ENCODE measurements at places on chromosomes 5 and 9. TPM values are rescaled to one million over a fixed set of nuclear protein-coding genes. Genes with fewer than 3 reads are reported as not detected.
A peak's percentile ranks its signal among the peaks of the same experiment; 100 is the strongest.

PJA2 gene
- polyA plus RNA-seq, result 33.9 TPM

PCDHA1 gene
- not detected for polyA plus RNA-seq

PCDHB14 gene
- polyA plus RNA-seq, result not detected

OLFML2A gene
- not detected for polyA plus RNA-seq

AK8 gene
- polyA plus RNA-seq, result not detected

LCN10 gene
- 0.16 TPM for polyA plus RNA-seq

TRIM32 gene
- polyA plus RNA-seq, result 3.6 TPM

SHLD3 gene
- polyA plus RNA-seq, result 8.6 TPM

TMEM252 gene
- polyA plus RNA-seq, result not detected

OR13C5 gene
- polyA plus RNA-seq, result not detected

N4BP3 gene
- polyA plus RNA-seq, result 4.7 TPM

PHYHD1 gene
- polyA plus RNA-seq, result 0.91 TPM

ZNF454 gene
- polyA plus RNA-seq, result not detected

RMRP gene
- polyA plus RNA-seq, result 968 TPM

DNA sequence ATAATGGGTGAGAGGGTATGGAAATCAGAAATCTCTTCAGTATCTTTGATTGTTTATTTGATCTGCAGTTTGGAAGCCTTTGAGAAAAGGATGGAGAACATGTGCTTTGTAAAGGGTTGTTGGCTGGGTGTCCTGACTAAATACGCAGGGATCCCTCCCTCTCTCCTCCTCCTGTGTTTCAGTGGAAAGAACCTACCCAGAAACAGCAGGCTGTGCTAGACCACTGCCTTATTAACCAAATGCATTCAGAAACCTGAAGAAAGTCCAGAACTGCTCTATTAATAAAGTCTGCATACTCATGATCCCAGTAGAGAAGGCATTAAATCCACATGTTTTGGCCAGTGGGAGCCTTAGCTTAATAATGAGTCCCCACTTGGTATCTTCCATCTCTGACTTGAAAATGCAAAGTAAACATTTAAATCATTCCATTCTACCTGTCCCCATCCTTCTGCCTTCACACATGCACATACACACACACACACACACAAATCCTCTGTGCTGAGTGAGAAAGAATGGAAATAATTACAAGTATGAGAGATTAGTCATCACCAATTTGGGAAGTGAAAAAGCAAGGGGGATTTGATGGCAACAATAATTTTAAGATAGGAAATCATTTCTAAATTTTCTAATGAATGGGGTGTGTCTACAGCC, 10.0 kb upstream of the LECT2 start:
- DNase-seq, result no peak

- no peak for DNase-seq
Measured at GRCh38 chr9:130670644-130671043, 6.2 kb downstream of the PRDM12 start.

DNA sequence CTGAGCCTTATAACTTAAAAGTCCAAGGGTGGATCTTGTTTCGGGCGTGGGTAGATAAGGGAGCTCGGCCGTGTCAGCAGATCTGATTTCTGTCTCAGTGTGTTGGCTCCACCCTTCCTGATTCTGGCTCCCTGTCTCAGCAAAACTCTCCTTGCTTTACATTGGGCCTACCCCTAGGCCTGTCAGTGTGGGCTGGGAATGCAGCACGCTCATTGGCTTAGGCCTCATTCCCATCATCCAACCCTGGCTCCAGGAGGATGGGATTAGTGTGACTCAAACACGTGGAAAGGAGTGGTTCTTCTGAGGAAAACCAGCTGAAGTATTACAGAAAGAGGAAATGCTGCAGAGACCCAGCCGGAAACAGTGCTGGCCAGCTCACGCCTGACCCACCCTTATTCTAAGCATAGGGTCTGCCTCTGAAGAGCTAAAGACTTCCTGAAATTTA, 59.9 kb downstream of the ZFAND5 start:
- DNase-seq, result peak; percentile 16

DNA sequence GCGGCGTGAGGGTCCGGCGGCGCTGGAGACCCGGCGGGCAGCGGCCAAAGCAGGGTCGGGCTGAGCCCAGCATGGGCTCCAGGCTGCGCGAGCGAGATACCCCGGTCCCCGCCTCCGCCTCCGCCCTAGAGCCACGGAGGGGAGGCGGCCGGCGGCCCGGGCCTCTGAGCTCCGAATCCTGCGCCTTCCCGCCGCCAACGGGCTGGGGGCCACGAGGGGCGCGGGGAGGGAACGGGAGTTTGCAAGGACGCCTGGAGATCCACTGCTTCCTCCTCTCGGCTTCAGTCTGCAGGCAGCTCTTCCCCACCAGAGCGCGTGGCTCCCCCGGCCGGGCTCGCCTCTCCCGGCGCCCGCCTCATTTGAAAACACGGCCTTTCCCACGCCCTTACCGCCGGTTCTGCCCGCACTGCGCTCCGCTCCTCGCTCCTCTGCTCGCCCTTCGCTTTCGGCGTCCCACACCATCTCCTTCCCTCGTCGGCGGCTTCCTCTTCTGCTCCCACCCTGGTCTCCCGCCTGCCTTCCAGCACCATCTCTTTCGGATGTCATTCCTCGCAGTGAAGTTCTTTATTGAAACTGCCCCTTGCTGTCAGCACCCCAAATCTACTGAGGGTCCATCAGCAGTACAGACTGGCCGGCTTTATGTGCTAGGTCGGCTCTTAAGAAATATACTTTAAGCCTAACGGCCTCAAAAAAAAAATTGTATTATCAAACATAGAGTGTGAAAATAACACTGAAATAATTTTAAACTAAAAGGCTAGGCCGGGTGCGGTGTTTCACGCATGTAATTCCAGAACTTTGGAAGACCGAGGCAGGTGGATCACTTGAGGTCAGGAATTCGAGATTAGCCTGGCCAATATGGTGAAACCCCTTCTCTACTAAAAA, 105.0 kb upstream of the FAM120A start:
- no peak for DNase-seq

DNA sequence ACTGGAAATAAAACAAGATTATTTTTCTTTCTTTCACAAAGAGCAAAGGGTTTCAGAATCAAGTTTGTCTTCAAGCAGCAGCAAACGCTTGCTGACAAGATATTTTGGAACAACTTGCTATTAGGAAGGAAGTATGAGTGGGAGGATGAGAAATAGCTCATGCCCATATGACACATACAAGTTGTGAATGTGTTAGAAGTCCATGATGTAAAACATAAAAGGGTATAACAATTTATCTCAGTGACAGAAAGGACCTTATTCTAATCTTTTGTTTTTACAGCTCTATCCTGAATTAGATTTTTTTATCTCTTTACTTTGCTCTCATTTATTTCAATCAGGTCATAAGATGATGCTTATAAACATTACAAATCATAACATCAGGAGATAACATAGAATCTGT, 516.6 kb upstream of the MEF2C start:
- no peak for DNase-seq

- DNase-seq, result no peak
Measured at GRCh38 chr5:18797222-18797621, 1163.0 kb downstream of the TAF11L14 start.

- no peak for DNase-seq
Measured at GRCh38 chr5:178293815-178294214, 61.2 kb upstream of the PHYKPL start.

DNA sequence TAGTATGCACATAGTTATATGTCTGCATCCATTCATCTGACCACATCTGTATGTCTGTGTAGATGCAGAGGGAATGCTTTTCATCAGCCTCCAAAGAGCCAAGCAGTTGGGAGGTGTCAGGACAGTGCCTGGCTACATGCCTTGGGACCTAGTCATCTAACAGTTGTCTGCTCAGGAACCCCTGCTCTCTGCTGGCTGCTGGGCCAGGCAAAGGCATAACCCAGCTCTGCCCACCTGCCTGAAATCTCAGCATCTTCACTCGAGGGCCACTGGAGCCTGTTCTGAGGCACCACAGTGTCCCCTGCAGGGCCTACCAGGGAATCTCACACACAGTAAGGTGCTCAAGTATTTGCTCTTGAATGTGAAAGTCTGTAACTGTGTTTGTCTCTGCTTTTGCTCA, 3.7 kb downstream of the C9orf50 start:
- peak; percentile 39 for DNase-seq

- no peak for DNase-seq
Measured at GRCh38 chr9:89351584-89352300, 33.4 kb downstream of the SECISBP2 start.

GRCh38 chr5:107557051-107557658, 113.6 kb downstream of the EFNA5 start:
- no peak for DNase-seq

GRCh38 chr5:14881826-14882225, 10.2 kb upstream of the ANKH start:
- no peak for DNase-seq

GRCh38 chr5:107359916-107360234, 310.9 kb downstream of the EFNA5 start:
- DNase-seq, result peak; percentile 1

- no peak for DNase-seq
Measured at GRCh38 chr9:87944682-87945081, 26.9 kb downstream of the SPATA31C1 start.

GRCh38 chr5:136062366-136063274, 33.8 kb downstream of the TGFBI start:
- DNase-seq, result peak; percentile 74

DNA sequence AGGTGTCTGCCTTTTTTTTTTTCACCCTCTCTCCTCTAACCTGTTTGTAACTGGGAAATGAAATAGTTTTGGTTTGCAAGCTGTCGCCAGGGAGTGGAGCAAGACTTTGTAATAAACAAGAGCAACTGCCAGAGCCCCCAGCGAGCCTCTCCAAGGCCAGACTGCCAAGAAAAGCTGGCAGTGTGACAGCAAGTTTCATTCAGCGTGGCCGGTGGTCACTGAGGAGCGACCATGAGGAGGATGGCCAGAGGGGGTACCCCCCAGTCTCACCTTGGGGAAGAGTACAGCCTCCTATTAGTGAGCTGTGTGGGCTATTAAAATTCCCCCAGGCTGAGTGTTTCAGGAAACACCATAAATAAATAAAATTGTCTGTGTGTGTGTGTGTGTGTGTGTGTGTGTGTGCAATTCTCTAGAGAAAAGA, 49.9 kb downstream of the ZFAND5 start:
- DNase-seq, result no peak

DNA sequence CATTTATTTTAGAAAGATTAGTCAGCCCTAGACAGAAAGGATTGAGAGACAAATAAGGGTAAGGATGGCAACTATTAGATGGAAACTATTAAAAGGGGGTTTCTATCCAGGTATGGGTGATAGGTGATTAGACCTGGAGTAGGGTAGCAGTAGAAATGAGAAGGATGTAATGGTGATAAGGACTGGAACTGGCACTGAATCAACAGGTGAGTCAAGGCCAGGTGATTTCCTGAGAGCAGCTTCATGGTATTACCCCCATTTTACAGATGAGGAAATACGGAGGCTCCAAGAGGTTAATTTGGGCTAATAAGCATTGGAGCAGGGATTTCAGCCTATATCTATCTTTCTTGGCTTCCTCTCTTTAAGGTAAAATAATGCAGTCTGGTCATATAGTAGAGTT, 55.7 kb downstream of the CAST start:
- DNase-seq, result no peak

DNA sequence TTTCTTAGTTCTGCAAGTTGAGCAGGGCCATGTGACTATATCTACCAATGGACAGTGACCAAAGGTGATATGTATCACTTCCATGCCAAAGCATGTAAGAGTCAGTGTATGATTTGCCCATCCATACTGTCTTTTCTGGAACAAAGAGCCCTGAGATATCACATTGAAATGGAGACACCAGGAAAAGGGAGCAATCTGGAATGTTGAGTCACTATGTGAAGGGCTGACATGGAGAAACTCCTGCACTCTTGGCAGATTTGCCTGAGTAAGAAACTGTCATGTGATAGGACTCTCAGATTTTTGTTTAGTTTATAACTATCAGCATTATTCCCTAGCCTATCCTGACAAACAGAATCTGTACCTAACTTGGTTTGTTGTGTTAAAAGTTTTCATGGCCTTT, 29.8 kb upstream of the TMEM161B start:
- DNase-seq, result no peak

DNA sequence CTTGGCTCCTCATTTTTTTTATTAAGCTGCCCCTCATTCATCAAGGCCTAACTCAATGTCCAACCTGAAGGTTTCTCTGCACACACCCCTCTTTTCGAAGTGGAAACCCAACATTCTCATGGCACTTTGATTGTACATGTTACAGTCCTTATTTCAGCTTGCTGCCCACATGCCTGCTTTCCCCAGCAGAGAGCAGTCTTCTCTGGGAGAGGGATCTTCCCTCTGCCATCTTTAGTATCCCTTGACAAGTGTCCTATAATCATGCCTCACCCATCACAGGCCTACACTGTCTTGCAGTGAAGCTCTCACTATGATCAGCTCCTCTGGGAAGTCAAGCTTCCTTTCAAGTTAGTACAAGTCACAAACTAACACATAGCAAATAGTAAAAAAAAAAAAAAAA, 175.1 kb downstream of the ACER2 start:
- no peak for DNase-seq

- DNase-seq, result no peak
Measured at GRCh38 chr9:69572611-69573010, 99.6 kb downstream of the APBA1 start.

DNA sequence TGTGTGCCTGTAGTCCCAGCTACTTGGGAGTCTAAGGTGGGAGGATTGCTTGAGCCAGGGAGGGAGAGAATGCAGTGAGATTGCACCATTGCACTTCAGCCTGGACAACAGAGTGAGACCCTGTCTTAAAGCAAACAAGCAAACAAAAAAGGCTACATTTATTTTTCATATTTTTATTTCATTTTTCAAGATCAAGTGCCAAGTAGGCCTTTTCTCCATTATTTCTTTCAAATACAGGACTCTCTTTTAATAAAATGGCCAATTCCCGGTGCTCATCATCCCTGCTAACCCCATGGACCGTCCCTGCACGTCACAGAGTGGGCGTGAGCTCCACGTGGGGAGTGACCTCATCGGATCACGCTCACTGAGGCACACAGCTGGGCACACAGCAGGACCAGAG, 9.3 kb upstream of the GBGT1 start:
- peak; percentile 39 for DNase-seq

GRCh38 chr9:37212435-37212834, 92.1 kb downstream of the ZCCHC7 start:
- no peak for DNase-seq

Data from K562 (cell line).